Coronary artery (tissue), 2 donors: ENCODE measurements at places on chromosomes 1 and 21.

GRCh38 chr1:220044678-220045355, 1.5 kb downstream of the EPRS1 start:
- no peak for DNase-seq

- no peak for DNase-seq
Measured at GRCh38 chr1:75707191-75707590, 17.3 kb upstream of the ACADM start.

DNA sequence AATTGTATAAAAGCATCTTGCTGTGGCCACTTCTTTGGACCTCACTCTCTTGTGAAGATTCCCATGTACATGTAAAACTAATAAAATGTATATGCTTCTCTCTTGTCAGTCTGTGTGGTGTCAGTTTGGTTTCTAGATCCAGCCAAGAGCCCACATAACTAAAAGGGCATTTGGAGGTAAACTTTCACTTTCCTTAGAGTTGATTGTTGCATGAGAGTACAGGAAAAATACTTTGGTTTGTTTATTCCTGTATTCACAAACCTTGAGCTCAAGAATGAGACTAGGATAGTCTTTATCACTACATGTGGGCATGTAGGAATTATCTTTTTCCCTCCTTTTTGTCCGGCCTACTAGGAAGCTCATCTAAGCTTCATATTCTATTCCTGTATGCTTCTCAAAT, 50.9 kb downstream of the KCTD3 start:
- no peak for DNase-seq

DNA sequence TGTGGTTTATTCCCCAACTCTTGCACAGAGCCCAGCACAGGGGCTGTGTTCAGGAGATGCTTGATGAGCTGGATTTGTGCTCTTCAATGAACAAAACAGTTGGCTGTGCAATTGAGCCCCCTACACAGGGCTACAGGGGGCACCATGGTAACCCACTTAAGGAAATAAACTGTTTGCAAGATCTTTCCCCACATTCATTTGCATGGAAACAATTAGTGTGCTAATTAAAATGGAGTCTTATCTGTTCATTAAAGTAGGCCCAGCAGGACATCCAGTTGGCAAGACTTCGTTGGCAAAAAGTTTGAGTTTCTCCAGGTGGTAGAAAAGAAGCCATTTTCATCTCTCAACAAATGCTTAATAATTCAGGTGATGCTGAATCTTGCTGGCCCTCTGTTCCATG, 15.3 kb downstream of the KLHDC7A start:
- no peak for DNase-seq

- no peak for DNase-seq
Measured at GRCh38 chr1:175176246-175176645, 16.3 kb downstream of the KIAA0040 start.

GRCh38 chr1:5691795-5692509, 300.3 kb downstream of the NPHP4 start:
- DNase-seq = no peak

GRCh38 chr1:75742047-75742625, 17.6 kb downstream of the ACADM start:
- DNase-seq = no peak

DNA sequence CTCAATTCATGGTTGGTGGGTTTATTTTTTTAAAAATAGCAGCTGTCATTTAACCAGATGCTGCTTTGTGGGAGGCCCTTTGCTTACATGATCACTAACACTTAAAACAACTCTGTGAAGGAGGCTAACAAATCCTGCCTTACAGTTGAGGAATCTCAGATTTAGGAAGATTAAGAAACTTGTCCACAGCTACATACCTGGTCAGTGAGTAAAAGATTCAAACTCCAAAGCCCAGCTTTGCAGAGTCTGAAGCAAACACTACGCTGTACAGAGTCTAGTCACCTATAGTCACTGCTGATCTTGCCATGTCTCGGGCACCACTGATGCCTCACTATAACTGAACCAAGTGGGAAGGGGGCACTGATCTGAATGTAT, 535.4 kb downstream of the SMYD3 start:
- DNase-seq = no peak

DNA sequence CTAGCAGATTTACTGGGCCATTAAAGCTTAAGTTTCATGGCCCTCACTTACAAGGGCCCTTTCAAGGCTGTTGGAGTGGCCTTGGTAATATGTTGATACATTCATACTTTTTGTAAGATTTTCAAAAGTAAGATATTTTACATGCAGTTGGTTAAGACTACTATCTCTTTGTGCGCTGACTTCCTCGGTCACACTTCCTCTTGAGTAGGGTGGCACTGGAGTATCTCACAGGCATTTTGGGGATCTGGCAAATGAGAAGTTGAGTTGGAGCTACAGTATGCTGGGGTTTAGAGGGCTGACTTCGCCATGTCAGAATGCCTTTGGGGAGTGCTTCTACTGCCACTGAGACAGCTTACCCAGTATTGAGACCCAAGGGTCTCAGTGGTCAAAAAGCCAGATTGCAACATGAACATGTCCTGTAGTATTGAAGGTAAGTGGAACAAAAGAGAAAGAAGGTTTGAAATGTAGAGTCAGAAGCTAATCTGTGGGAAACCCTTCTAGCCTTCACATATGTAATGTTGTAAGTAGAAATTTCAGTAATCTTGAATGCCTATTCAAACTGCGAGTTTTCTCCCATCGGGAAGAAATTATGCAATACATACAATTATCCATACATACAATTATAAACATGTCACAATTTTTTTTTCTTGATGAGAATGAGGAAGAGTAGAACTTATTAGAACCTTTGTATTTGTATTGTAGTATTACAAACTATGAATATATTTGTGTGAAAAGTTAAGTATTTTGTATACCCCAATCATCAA, 32.3 kb upstream of the RALGPS2 start:
- no peak for DNase-seq
